Right atrium auricular region (tissue), 2 donors: ENCODE measurements at places on chromosomes 6 and 20.

DNA sequence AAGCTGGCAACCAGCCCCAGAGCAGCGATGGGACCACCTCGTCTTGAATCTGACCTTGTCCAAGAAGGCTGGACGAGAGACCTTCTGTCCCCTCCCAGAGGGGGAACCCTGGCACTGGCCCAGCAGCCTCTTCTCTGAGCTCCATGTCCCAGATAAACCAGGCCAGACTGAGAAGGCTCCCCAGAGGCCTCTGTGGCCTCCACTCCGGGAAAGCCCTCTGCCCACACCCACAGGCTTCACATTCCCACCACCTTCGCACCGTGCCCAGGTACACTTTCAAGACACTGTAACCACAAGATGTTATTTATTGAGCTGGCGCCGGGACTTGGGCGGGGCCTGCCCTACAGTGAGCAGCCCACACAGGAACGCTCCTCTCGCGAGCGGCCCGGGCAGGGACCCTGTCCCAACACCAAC lies 33.2 kb downstream of the ADA start:
- no peak for DNase-seq

GRCh38 chr6:78390066-78390465 lies 477.3 kb upstream of the IRAK1BP1 start:
- DNase-seq = no peak

GRCh38 chr6:70557998-70558397 lies 8.7 kb upstream of the SDHAF4 start:
- no peak for DNase-seq

- DNase-seq = no peak
These were observed 183.1 kb downstream of the MOXD1 start for GRCh38 chr6:132218059-132218696.

DNA sequence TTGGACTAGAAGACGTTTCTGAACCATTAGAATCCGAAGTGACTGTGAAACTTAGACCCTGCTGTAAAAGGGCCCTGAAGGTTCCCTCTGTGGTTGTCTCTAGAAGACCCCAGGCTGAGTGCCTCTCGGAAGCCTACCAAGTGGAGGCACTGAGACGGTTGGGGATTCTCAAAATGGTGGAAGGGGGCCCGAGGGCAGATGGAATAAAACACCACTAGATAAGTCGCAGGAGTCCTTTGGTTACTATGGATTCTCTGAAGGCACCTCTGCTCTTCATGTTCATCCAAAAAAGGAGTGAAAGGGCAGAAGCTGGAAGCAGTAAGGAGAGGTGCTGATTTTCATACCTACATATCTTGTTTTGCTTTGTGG lies 4.0 kb upstream of the TFAP2D start:
- DNase-seq = no peak
